ENCODE measurements at places on chromosomes 2 and 18.

DNA sequence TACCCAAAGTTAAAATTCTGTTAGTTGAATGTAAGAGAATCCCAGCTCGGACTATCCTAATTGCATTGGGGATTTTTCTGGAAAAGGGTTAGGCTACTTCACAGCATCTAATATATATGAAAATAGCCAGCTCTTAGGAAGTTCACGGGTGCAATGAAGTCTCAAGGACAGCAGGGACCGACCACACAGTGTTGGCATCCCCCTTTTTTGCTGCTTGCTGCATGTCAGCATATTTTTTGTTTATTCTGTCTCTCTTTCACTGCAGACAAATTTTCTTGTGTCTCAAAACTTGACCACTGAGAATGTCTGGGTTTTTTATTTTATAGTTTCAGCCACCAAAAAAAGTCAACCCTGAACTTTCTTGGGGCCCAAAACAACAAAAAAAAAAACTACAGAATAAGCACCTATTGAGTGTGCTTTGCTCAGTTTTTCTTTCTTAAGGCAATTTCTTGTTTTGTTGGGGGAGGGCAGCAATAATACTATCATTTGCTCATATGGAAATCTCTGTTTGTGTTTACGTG, 535.6 kb downstream of the CNTNAP5 start:
- DNase-seq, result no peak

- no peak for DNase-seq
Observed at GRCh38 chr2:24402242-24403097, 42.1 kb upstream of the ITSN2 start.

GRCh38 chr2:143176606-143177005, 47.4 kb downstream of the ARHGAP15 start:
- no peak for DNase-seq

- DNase-seq, result no peak
Observed at GRCh38 chr18:51273437-51273836, 76.0 kb upstream of the MEX3C start.

GRCh38 chr2:237563816-237564215, 2.6 kb upstream of the PRLH start:
- DNase-seq, result no peak

GRCh38 chr2:202251494-202251893, 13.1 kb upstream of the SUMO1 start:
- DNase-seq, result no peak
